ENCODE measurements at places on chromosomes 2 and 18.

DNA sequence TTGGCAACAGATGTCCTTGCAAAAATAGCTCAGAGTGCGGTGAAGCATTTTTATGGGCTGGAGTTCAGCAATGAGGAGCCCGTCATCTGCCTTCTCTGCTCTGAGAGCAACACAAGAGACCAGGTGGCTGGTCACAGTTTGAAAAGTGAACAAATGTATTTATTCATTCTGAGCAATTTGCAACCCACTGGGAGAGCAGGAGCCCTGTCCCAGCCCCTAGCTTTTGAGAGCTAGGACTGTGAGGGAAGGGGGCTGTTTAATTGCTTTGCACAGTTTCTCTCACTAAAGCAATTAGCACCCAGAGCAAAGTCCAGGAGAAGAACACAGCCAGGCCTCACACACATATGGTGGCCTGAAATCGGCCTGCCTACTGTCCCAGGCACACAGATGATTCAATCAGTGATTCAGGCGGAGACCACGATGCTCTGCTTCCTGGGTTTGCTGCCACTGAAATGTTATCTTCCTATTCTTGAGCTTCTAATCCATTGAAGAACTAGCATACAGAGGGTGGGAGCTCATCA is 646.1 kb upstream of the ACVR2A start:
- no peak for DNase-seq

DNA sequence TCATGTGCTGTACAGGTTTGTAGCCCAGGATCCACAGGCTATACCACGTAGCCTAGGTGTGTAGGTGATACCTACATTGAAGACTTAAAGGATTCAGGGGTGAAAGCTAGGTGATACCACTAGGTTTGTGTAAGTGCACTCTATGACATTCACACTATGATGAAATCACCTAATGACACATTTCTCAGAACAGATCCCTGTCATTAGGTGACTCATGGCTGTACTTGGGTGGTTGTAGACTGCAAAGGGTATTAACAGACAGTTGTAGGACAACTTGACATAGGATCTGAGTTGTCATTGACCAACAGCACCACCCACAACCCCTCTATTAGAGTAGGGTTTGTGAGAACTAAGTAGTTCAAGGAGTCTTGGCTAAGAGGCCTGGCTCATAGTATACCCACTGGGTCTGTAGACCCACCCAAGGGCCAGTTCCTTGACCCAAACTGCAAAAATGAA is 27.7 kb upstream of the SMCHD1 start:
- DNase-seq, result no peak

GRCh38 chr2:184730288-184730687 is 132.0 kb downstream of the ZNF804A start:
- no peak for DNase-seq

DNA sequence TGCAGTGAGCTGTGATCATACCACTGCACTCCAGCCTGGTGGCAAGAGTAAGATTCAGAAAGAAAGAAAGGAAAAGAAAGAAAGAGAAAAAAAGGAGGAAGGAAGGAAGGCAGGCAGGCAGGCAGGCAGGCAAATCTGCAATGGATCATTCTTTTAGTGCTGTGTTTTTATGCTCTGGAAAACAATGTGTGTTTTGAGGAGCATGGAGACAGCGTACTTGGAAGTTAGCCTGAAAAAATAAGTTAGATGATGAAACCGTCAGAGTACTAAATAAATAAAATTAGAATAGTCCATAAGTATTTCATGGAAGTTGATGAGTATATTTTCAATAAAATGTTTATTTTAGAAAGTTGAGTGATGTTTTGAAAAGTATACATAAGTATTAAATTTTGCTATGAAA is 366.4 kb upstream of the CDH20 start:
- DNase-seq, result no peak

DNA sequence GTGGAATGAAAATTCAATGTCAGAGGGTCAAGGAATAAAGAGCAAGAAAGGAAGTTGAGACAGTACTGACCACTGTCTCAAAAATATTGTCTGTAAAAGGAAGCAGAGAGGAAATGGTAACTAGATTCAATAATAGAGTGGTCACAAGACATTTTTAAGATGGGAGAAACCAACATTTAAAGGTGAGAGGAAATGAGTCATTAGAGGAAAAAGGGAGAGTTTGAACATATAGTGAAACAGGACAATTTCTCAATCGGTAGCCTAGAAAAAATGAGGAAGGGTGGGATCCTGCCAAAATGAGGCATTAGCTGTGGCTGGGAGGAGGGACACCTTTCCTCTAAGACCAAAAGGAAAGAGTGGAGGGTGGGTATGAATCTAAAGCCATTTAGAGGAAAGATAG is 288.5 kb downstream of the SP3 start:
- no peak for DNase-seq

GRCh38 chr2:95043300-95044093 is 18.0 kb downstream of the MAL start:
- peak; percentile 6 for DNase-seq

DNA sequence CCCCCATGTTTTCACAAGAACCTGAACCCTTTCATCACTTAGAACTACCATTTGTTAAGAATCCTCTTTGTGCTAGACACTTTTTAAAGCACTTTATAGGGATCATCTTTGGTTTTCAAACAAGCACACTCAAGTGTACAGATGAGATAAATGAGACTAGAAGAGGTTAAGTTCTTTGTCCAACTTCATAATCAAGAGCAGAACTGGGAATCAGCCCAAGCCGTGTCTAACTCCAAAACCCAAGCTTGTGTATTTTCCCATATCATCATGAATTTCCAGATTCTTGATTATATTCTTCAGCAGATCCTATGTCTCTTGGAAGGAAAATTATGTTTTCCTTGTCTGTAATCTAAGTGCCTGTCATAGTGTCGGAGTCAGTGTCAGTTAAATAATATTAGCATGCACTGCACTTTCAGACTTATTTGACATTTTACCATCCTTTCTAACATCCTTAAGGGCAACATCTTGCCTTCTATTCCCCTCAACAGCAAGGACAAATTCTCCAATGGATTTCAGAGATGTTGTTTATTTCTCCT is 123.0 kb upstream of the SETBP1 start:
- DNase-seq, result no peak

GRCh38 chr2:231519975-231520555 is 10.2 kb downstream of the NMUR1 start:
- DNase-seq, result no peak

DNA sequence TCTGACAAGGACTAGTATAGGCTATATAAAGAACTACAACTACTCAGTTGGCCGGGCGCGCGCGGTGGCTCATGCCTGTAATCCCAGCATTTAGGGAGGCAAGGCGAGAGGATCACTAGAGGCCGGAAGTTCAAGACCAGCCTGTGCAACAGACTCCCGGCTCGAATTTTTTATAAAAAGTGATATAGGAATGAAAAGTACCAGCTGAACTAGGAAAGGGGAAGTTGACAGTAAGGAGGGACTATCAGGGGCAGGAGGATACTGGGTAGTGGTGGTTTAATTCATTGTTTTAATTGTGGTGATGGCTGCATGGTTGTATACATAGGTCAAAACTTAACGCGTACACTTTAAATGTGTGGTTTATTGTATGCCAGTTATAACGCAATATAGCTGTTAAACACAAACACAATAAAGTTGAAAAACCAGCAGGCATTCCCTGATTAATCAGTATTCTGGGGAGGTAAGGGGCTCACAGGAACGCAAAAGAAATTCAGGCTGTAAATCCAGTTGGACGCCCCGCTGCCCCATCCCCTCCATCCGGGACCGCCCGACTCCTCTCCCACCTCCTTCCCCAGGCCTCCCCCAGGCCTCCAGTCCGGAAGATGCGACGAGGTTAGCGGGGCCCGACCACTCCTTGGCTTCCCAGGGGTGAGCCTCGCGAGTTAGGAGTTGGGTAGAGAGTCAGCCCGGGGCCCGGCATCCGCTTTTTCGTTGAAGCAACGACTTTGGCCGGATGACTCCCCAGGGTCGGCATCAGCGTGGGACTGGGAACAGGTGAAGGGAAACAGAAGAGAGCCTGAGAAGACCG is 746 bp upstream of the POLR1B start:
- peak; percentile 34 for DNase-seq

- no peak for DNase-seq
These were observed 101.2 kb upstream of the GALNT13 start for GRCh38 chr2:153770359-153770991.

DNA sequence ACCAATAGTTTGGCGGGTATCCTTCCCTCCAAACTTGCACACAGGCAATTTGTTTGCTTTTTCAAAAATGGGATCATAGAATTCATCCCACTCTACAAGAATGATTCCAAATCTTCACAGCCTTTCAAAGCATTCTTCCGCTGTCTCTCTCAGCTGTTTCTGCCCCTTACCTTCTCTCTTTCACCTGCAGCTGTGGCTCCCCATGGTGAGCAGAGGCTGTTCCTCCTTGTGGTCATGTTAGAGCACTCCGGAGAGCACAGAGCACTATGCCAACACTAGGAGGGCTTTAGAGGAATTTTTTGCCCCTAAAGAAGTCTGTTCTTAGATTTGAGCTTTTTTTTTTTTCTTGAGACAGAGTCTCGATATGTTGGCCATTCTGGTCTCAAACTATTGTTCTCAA is 30.4 kb downstream of the MTHFD2 start:
- DNase-seq, result no peak

GRCh38 chr2:625415-626333 is 51.5 kb downstream of the TMEM18 start:
- DNase-seq, result no peak

DNA sequence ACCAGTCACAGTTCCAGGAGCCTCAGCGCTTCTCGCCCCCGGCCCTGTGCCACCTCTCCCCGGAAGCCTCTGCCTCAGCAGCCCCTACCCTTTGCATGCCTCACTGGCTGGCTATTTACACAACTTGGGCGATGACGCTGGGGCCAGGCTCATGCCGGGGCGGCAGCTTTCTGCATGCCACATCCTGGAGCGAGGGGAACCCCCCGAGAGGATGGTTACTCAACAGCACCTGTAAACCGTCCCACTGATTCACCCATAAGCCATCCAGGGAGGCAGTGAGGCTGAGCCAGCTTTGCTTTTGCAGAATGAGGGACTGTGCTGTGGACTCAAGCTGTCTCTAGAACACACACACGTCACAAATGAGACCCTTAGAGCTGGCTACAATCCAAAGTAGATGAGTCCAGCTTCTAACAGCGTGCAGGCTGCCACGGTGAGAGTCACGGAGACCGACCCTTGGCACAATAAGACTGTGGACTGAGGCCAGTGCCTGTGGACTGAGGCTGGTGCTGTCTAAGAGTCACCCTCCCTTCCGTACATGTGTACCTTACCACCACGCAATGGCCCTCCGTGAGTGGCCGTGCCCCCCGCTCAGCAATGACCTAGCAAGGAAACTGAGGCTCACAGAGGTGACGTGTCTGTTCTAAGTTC is 45.6 kb upstream of the ODC1 start:
- no peak for DNase-seq

DNA sequence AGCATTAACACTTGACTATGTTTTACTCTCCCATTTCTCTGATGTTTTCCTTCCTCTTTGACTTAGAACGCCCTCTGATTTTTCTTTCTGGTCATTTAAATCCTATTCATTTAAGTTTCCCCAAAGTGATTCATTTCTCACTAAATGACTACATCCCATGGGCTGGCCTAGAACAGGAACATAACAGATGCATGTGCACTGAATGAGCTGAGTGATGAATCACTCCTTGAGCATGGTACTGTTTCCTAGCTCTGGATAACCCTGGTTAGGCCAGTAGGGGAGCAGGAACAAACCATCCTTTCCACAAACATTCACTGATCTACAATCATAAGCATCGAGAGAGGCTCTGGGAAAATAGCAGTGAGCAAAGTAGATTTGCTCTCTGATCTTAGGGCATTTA is 221.9 kb upstream of the SETBP1 start:
- peak; percentile 61 for DNase-seq

DNA sequence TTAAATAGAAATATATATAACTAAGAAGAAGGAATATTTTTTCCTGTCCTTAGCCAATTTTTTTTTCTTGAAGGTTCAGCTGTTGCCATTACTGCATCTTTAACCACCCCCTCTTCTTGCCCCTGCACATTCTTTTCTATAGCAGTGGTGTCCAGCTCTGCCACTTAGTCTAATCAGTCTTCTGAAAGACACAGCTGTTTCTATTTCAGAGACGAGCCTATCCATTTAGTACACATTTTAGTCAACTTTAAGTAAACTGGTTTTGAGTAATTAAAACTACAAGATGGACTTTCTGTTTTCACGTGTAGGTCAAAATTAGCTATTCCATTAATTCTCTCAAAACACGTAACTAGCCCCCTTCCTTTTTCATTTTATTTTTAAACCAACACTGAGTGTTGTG is 21.0 kb downstream of the SPOPL start:
- DNase-seq, result no peak

GRCh38 chr2:40511661-40512213 is 59.8 kb upstream of the SLC8A1 start:
- peak; percentile 64 for DNase-seq

GRCh38 chr18:12960395-12960794 is 12.6 kb downstream of the SEH1L start:
- DNase-seq, result no peak

DNA sequence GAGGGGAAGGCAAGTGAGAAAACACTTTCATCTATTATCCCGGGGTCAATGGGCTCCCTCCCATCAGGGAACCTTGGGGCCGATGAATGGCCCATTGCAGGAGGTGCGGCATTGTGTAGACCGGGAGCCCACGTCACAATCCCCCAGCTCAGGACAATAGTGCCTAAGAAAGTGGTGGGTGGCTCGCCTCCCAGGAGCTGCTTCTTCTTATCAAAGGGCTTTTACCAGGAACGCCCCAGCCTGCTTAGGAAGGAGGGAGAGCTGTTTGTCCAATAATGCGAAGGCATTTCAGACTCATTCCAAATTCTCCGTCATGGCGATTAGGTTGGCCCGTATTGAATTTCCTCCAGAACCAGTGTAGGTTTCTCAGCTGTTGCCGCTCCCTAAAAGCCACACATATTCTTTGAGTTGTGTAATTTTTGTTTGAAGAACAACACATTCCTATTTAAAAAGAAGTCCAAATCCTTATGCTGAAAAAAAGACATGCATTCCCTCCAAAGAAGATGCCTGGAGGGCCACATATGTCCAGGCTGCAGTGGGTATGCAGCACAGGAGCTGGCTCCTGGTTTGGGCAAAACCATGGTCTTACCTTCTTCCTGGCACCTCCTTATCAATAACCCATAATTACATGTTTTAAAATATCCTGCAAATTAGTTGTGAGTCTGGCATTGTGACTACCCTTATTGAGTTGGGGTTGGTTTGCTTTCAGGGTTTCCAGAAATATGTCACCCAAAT is 264.7 kb downstream of the MYCN start:
- no peak for DNase-seq
